ENCODE measurements at places on chromosomes 11 and 22.

- no peak for DNase-seq
Observed at GRCh38 chr11:44178381-44178780, 82.9 kb downstream of the EXT2 start.

DNA sequence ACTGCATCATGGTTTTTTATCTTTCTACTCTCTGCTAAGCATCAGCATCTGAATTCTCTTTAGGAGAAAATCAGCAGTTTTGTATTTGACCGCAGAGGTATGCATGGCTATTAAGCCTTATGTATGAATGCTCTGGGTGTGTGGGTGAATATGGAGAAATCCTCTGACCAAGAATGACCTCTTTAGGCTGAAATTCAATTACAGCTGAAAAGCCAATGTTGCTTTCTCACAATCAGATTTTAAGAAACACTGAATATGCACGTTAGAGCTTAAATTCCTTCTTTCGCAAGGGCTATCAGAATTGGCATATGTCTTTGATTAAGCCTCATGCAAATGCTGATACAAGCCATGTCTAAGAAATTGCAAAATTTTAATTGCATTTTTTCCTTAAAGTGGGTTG, 43.2 kb downstream of the ARHGAP42 start:
- no peak for DNase-seq

GRCh38 chr22:30865656-30866055, 102.9 kb downstream of the MORC2 start:
- no peak for DNase-seq

GRCh38 chr11:119106564-119107537, at the start of gene C2CD2L:
Gene C2CD2L, plus strand, starts transcription at chr11:119107344. Its CDS starts 398 bp downstream, at chr11:119107742.
- peak; percentile 92 for DNase-seq

DNA sequence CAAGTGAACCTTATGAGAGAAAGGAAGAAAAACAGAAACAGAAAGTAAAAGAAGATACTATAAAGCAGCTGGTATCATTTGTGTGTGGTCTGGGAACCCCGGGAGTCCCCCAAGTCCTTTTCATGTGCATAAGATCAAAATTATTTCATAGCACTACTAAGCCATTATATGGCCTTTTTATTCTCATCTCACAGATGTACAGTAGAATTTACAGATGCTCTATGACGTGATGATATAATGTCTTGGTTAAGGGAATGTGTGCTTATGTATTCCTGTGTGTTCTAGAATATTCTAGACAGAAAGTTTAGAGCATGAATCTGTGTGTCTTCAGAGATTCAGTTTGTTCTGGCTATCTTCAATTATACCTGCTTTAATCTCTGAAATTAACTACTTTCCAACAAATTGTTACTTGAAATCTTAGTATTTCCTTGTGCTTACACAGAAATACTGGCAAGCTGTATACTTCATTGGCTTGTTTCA, 8.6 kb upstream of the TPP1 start:
- peak; percentile 64 for DNase-seq

- DNase-seq, result no peak
Observed at GRCh38 chr11:8833568-8834315, 77.2 kb upstream of the AKIP1 start.

DNA sequence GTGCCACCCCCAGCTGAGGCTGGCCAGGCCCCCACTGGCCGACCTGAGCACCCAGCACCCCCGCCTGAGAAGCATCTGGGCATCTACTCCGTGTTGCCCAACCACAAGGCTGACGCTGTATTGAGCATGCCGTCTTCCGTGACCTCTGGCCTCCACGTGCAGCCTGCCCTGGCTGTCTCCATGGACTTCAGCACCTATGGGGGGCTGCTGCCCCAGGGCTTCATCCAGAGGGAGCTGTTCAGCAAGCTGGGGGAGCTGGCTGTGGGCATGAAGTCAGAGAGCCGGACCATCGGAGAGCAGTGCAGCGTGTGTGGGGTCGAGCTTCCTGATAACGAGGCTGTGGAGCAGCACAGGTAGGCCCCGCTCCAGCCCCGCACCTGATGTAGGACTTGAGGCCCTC, 4.7 kb downstream of the ZBTB16 start:
- no peak for DNase-seq

GRCh38 chr22:24481641-24482040, 13.5 kb upstream of the UPB1 start:
- DNase-seq, result no peak

- DNase-seq, result no peak
Observed at GRCh38 chr11:2869561-2870427, 15.8 kb downstream of the CDKN1C start.

DNA sequence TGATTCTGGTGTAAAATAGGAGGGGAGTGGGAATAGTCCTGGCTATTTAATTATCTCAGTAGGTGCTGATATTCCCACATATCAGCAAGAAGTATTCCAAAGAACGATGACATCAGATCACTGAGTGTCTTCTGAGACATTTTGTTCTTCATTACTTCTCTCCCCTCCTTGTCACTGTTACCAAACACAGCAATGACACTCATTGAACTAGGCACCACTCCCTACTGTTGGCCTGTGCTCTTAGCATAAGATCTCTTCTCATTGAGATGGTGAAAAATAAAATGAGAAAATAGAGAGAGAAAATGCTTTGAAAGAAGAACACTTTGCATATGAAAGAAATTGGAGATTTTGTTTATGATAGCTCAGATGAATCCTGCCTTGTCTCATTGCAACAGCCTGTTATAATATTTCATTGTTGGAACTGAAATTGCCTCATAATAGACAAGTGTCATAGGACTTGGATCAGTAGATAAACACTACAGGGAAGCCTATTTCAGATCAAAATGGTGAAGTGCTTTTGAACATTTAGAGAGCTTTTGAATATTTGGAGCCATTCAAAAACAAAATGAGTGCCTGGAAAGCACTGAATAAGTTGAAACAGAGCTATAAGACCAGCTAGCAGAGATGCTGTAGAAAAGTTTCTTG, 11.3 kb upstream of the ETS1 start:
- DNase-seq, result no peak

Data from CD4-positive, alpha-beta T cell treated with Interferon alpha-2 for 1 hour (primary cell).